ENCODE measurements at places on chromosomes 6 and 20.

DNA sequence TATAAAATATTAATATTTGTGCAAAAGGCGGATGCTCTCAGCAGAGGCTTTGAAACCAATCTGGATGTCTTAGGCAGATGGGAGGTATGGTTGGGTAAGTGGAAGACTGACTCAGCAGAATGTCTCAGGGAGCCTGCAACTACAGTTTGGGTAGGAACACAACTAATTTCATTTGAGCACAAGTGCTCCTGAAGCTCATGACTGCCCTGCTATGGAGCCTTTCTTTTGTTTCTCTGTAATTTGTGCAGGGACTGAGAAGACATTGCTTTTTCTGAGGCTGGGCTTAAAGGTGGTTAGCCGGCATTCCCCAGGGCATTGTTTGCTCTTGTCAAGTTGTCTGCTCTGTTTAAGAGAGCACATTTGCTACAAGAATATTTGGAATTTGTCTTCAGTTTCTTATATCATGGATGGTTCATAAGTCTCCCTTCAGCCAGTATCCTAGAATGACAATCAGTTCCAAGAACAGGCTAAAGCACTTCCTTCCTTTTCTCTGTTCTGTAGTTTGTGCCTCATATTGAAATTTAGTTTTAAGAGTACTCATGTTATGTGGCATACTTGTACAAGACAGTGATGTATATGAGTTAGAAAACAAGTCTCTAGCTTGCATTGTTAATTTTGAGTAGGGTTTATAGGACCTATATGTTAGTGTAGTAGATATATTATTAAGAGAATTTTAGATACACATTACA, 208.3 kb downstream of the ZFAND3 start:
- peak; percentile 17 for DNase-seq

GRCh38 chr6:145583753-145584152, 151.6 kb downstream of the EPM2A start:
- DNase-seq = no peak

DNA sequence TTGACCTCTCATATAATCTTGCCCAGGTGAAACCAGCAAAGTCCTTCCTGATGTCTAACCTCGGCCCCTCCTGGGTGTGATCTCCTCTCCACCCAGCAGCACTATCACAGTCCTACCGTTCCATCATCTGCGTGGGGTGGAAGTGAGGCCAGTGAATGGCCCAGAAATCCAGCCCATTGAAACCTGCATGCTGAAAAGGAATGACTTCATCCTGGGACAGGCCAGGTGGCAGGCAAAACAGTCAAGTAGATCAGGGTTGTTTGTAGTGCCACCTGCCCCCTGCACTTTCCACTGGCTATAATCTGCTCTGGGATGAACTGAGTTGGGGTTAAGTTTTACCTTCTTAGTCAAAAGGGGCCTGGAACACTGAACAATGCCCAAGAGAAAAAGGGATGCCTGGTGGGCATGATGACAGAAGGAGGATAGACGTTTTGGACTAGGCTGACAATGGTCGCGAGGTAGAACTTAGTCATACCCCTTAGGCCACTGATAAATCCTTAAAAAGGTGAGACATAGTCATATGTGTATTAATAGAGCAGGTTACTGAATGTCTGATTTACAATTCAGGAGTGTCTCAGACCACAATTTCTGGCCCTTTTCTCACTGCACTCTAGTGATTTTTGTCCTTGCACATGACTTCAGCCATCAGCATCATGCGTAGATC, 8.1 kb upstream of the HSP90AB1 start:
- no peak for DNase-seq

DNA sequence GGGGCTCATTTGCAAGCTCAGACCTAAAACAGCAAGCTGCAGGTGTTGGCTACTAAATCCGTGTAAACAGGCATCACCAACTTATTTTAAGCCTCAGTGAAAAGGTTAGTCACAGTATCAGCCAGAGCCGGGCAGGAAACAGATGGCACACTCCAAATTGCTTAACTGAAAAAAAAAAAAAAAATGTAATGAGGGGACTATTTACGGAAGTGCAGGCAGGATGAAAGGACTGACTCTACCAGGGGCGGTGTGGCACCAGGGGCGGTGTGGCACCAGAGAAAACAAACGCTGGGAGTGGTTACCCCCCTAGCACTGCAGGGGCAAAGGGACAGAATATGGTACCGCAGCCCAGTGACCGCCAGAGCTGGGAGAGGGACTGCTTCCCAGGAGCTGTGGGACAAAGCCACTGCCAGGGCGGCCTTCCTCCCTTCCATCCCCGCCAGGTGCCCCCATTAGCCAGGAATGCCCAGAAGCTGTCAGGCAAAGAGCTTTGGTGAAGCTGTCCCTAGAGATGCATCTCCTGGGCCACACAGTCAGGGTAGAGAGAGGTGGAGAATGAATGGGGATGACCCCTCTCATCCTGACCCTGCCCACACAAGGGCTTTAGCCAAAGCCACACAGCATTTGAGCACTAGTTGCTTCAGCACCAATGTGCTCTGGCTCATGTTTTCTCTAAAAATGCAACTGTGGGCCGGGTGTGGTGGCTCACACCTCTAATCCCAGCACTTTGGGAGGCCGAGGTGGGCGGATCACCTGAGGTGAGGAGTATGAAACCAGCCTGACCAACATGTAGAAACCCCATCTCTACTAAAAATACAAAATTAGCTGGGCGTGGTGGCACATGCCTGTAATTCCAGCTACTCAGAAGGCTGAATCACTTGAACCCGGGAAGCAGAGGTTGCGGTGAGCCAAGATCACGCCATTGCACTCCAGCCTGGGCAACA, 39.6 kb upstream of the GFOD1 start:
- DNase-seq = peak; percentile 25

GRCh38 chr6:169707772-169708171, 5.8 kb downstream of the C6orf120 start:
- DNase-seq = no peak

- peak; percentile 62 for DNase-seq
Measured at GRCh38 chr20:59933849-59934585, 580 bp upstream of the SYCP2 start.

GRCh38 chr6:3237761-3238662, 10.6 kb upstream of the TUBB2B start:
- peak; percentile 26 for DNase-seq

DNA sequence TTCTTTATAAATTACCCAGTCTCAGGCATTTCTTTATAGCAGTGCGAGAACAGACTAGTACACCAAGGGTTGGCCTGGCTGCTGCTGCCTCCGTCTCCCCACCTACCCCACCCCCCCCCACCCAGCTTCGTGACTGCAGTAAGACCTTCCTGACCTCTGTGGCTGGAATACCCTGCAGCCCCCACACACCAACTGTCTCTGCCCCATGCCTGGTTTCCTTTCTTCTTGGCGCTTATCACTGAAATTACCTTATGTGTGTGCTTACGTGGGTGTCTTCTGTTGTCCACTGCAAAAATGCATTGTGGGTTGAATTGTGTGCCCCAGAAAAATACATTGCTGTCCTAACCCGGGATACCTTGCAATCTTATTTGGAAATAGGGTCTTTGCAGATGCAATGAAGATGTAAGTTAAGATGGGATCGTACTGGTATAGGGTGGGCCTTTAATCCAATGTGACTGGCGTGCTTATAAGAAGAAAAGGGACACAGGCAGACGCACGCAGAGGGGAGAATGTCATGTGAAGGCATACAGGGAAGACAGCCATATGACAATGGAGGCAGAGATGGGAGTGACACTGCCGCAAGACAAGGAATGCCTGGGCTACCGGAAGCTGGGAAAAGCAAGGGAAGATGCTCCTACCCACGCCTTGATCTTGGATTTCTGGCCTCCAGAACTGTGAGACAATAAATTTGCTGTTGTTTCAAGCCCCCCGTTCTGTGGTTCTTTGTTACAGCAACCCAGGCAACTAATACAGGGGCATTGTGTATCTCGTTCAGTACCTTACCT, 15.4 kb downstream of the SYNJ2 start:
- no peak for DNase-seq

- DNase-seq = no peak
Measured at GRCh38 chr6:142322504-142323198, 20.8 kb downstream of the ADGRG6 start.

GRCh38 chr6:64539917-64540316, 904.3 kb downstream of the PHF3 start:
- no peak for DNase-seq

- no peak for DNase-seq
Measured at GRCh38 chr6:143746202-143747119, 68.7 kb downstream of the PHACTR2 start.

GRCh38 chr6:2514965-2515543, 235.7 kb downstream of the MYLK4 start:
- DNase-seq = no peak

DNA sequence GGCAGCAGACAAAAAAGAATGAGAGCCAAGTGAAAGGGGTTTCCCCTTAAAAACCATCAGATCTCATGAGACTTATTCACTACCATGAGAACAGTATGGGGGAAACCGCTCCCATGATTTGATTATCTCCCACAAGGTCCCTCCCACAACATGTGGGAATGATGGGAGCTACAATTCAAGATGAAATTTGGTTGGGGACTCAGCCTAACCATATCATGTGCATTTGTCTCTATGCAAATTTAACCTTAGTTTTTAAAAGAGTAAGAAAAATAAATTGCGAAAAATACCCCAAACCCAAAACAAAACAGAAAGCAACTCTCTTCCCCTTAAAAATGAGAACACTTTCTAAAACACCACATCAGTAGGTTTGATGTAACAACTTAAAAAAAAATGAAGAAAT, 22.6 kb upstream of the GPR6 start:
- DNase-seq = no peak

- DNase-seq = no peak
Measured at GRCh38 chr6:3227363-3228045, at the start of gene TUBB2B. TSS of gene TUBB2B (minus strand) at chr6:3227653. CDS start at chr6:3227543, 110 bp downstream.

GRCh38 chr20:10581823-10582222, 92.0 kb downstream of the JAG1 start:
- DNase-seq = peak; percentile 85

DNA sequence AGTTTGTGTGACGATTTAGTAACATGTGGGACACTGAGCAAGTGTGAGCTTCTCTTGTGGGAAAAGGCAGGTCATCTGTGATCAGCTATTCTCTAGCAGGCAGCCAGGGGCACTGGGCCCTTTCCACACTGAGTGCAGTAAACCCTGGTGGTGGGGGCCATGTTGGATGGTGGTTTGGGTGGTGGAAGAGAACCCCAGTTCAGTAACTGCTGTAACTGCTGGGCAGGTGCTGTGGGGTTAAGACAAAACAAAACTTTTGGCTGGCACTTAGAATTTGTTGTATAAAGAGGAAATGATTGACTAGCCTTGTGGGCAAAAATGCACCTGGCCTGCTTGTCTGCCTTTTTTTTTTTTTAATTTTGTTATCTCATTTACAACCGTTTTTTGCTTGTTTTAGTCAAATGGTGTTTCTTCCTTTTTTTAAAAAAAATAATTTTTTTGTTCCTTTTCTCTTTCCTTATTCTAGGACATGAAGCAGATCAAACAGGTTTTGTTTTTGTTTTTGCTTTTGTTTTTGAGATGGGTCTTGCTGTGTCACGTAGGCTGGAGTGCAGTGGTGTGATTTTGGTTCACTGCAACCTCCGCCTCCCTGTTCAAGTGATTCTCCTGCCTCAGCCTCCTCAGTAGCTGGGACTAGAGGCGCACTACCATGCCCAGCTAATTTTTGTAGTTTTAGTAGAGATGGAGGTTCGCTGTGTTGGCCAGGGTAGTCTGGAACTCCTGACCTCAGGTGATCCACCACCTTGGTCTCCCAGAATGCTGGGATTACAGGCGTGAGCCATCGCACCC, 59.8 kb downstream of the IGF2R start:
- DNase-seq = no peak

DNA sequence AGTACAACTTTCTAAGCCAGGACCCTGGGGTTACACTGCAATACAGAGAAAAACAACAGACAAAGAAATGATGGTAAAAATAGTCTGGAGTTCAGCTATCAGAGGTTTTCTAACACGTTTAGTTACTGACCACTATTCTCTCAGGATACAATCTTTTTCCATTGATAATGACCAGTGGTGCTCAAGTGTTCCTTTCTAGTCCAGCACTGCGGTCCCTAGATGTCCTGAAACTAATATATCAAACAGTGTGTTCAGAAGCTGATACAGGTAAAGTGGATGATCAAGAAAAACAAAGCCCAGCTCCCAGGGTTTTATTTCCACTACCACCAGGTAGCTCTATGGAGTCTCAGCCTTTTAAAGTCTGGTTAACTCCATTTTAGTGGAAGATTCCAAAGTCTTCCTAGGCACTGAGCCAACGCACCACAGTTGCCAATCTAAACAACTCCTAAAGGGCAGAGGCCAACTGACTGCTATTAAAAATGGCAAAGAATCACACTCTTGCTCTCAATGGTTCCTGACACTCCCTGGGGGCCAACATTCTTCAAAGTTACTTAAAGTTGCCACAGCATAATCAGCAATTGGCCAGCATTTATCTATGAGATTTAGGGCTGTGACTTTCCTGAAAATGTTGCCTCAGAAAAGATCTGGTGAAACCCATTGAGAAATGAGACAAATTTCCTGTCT, 38.2 kb downstream of the DZANK1 start:
- no peak for DNase-seq

GRCh38 chr6:1604158-1605003, 5.3 kb upstream of the FOXC1 start:
- peak; percentile 22 for DNase-seq

- DNase-seq = peak; percentile 64
Measured at GRCh38 chr6:30044630-30045029, 16.4 kb upstream of the POLR1H start.

- peak; percentile 56 for DNase-seq
Measured at GRCh38 chr20:5835321-5835821, 85.2 kb downstream of the SHLD1 start.

DNA sequence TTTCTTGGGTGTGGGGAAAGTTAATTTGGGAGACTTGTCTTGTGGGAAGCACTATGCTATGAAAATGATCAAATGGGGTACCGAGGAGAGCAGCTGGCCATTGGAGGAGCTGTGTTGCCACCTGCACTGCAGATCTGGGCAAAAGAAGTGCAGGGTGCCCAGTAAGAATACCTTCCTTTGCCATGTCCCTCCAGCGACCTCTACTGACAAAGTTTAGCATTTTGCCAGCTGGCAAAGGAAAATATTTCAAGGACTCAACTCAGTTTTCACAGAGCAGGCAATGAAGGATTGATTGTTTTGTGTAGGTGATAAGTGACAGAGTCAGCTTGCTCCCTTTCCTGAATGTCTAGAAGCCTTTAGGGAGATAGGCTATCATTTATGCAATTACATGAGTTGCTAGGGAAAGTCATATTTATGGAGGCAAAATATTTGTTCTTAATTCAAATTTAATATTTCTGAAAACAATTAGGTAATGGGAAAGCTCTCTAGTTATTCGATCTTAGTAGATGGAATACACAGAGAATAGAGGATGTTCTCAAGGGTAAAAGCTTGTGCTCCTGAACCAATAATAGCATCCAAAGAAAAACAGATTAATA, 118.4 kb downstream of the FARS2 start:
- peak; percentile 25 for DNase-seq

DNA sequence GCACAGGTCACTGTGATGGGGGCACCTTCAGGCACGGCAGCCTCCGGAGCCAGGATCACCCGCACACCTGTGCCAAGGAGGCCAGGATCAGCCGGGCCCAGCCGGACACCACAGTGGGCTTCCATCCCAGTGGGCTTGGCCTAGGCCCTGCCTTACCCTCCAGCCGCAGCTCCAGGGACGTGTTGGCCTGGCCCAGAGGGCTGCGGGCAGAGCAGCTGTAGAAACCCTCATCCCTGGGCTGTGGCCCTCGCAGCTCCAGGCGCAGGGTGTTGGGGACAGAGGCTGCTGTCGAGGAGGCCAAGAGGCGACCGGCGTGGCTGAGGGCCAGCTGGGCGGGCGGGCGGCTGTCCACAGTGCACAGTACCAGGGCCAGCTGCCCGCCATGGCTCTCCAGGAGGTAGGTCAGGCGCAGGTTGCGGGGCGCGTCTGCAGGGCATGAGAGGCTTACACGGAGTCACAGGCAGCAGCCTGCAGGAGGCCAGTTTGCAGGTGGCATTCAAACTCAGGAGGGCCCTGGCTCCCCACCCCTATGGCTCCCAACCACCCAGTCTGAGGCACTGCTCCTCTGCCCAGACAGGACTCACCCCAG, 11.0 kb upstream of the ADAM33 start:
- DNase-seq = no peak

All from AG10803 (cell line).